ENCODE measurements at places on chromosomes 2 and 18. TPM values are rescaled to one million over a fixed set of nuclear protein-coding genes. Genes with fewer than 3 reads are reported as not detected.

The FAP gene
- polyA plus RNA-seq, result 40.4 TPM

The DLGAP1 gene
- 6.5 TPM for polyA plus RNA-seq

GRCh38 chr2:48870942-48871341 is 115.4 kb upstream of the LHCGR start:
- no peaks in the 10 kb centered on the region for H3K27me3 ChIP-seq
- no peak overlapping the region for H3K27ac ChIP-seq
- no peak overlapping the region for H3K4me3 ChIP-seq
- no peak for DNase-seq

DNA sequence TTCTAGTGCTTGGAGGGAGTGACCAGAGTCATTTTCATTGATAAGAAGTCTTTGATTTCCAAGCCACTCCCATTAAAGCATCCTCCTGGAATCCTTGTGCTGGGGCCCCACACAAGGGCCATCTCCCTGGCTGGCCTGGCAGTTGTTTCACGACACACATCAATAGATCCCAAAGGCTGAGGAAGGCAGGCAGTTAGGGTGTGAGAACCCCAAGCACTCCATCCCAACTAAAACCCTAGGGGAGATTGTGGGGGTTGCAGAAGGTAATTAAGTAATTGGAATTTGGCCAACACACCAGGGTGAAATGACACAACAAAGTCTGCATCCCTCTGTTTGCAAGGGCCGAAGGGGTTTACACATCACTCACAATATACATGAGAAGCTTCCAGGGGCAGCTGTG is 578.1 kb upstream of the SYT4 start:
- no peaks in the 10 kb centered on the region for H3K4me1 ChIP-seq
- no peak overlapping the region for H3K27ac ChIP-seq
- H3K36me3 ChIP-seq, result no peaks in the 10 kb centered on the region

GRCh38 chr2:36704475-36705150 is 8.1 kb downstream of the VIT start:
- H3K27me3 ChIP-seq, result no peaks in the 10 kb centered on the region
- peaks cover 14% of the 10 kb centered on the region for H3K4me1 ChIP-seq
- no peak for DNase-seq

DNA sequence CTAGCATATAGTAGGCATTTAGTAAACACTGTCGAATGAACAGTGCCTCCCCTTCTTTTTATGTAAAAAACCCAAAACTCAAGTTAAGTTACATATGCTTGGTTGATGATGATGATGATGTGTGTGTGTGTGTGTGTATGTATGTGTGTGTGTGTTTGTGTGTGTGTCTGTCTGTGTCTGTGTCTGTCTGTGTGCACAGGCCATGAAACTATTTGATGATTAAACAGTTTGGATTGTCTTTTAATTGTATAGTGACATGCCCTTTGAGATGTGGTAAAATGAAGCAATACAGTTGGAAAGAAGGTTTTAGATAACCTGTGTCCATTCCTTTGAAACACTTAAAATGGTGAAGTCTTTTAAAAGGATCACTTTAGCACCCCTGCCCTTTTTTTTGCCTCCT is 105.6 kb downstream of the MAP4K4 start:
- peak overlapping the region; percentile 92 for H3K27ac ChIP-seq
- H3K36me3 ChIP-seq, result no peaks in the 10 kb centered on the region
- DNase-seq, result no peak
- no peak overlapping the region for H3K4me3 ChIP-seq
- no peaks in the 10 kb centered on the region for H3K27me3 ChIP-seq

GRCh38 chr18:35343488-35343935 is 708 bp downstream of the ZNF24 start:
- H3K4me1 ChIP-seq, result peaks cover 20% of the 10 kb centered on the region
- no peaks in the 10 kb centered on the region for H3K27me3 ChIP-seq
- DNase-seq, result no peak
- H3K27ac ChIP-seq, result peak overlapping the region; percentile 99
- no peaks in the 10 kb centered on the region for H3K36me3 ChIP-seq
- peak overlapping the region; percentile 87 for H3K4me3 ChIP-seq

GRCh38 chr2:111186933-111187332 is 66.2 kb downstream of the BCL2L11 start:
- peak overlapping the region; percentile 89 for H3K27ac ChIP-seq
- peaks cover 17% of the 10 kb centered on the region for H3K4me1 ChIP-seq
- H3K4me3 ChIP-seq, result no peak overlapping the region
- H3K27me3 ChIP-seq, result no peaks in the 10 kb centered on the region
- no peaks in the 10 kb centered on the region for H3K36me3 ChIP-seq

GRCh38 chr2:105849431-105850179 is 104.9 kb downstream of the NCK2 start:
- no peaks in the 10 kb centered on the region for H3K27me3 ChIP-seq
- H3K27ac ChIP-seq, result no peak overlapping the region
- no peak overlapping the region for H3K4me3 ChIP-seq

DNA sequence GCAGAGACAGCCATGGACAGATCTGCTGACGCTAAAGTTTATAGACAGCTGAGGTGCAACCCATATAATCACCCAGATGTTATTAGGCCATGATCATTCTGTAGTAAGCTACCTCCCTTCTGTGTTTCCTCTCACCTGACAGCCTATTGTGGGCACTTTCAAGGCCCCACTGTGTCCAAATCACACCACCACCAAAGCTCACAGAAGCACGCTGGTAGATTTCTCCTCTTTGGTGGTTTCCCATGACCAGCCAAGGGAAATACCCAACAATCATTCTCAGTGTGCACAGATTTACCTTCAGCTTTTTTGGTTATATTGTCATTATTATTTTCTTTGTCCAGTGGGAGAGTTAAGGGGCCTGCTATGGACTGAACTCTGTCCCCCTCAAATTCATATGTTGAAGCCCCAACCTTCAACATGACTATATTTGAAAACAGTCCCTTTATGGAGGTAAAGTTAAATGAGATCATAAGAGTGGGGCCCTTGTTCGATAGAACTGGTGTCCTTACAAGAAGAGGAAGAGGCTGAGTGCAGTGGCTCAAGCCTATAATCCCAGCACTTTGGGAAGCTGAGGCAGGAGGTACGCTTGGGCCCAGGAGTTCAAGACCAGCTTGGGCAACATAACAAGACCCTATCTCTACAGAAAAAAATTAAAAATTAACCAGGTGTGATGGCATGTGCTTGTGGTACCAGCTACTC is 74.0 kb upstream of the MSH6 start:
- no peak overlapping the region for H3K4me3 ChIP-seq
- H3K4me1 ChIP-seq, result no peaks in the 10 kb centered on the region
- DNase-seq, result no peak

DNA sequence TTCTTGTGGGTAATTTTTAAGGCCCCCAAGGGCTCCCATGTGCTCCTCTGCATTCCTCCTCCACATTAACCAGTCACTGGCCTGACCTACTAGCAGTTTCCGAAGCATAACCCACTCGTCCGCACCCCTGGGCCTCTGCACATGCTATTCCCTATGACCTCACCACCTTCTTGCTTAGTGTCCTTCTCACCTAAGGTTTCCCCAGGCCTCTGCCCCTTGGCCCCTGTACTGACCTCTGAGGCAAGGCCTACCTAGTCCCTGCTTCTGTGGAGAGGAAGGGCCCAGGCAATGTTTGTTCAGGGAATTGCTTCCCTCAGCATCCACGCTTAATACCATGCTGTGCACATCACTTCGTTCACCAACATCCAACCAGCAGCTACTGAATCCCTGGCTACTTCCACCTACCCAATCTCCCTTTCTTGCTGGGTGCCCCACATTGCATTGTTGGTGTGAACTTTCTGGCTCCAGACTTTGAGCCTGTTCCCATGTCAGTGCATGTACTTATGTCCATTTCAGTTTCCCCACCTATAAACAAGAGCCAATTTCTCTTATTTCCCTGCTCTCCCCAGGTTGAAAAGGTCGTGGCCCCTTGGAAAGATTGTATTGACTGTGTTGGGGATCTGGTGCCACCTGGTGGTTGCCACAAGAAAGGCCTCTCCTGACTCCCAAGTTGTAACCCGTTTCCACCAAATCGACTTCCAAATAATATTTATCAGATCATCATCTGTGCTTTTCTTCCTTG is 19.2 kb upstream of the TMEM177 start:
- peak; percentile 63 for DNase-seq
- H3K27ac ChIP-seq, result no peak overlapping the region
- no peaks in the 10 kb centered on the region for H3K4me1 ChIP-seq
